ENCODE measurements at places on chromosomes 3 and 15.
A peak's percentile ranks its signal among the peaks of the same experiment; 100 is the strongest.

GRCh38 chr3:141129541-141130011 lies 78.4 kb downstream of the SPSB4 start:
- H3K27me3 ChIP-seq, result peaks cover 2% of the 10 kb centered on the region
- H3K27ac ChIP-seq, result no peak overlapping the region
- no peaks in the 10 kb centered on the region for H3K4me1 ChIP-seq
- no peak for DNase-seq

GRCh38 chr3:141129049-141129448 lies 77.9 kb downstream of the SPSB4 start:
- no peaks in the 10 kb centered on the region for H3K36me3 ChIP-seq
- H3K4me1 ChIP-seq, result no peaks in the 10 kb centered on the region
- no peak for DNase-seq
- H3K27me3 ChIP-seq, result peaks cover 8% of the 10 kb centered on the region

DNA sequence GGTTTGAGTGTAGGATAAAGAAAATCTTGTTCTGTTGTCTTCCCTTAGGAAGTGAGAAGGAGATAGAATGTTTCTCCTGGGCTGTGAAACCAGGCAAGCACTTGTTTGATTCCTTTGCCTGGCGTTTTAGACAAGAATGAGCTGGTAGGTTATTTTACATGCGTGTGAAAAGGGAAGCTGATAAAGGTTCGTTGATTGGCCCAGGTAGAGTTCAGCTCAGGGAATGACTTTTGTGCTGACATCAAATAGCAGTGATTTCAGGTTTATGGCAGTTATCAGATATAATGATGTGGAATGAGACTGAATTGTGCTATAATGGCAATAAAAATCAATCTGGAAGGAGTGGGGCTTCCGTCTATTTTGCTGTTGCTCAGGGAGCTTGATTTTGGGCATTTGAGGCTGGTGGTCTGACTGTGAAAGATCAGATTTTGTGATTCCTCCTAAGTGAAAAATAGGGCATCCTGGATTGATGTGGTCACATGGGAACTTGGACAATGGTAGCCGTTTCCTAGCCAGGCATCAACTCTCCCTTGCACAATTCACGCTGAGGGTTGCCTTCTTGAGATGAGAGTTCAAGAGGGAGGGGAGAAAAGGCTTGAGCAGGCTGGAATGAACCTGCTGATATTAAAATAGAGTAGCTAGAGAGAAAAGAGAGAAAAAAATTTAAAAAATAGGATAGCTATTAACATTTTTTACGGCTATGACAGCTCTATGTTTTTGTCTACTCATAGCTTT lies 388.9 kb downstream of the EDEM1 start:
- peaks cover 4% of the 10 kb centered on the region for H3K27me3 ChIP-seq
- no peaks in the 10 kb centered on the region for H3K4me1 ChIP-seq
- no peaks in the 10 kb centered on the region for H3K36me3 ChIP-seq
- DNase-seq, result no peak
- H3K27ac ChIP-seq, result no peak overlapping the region

DNA sequence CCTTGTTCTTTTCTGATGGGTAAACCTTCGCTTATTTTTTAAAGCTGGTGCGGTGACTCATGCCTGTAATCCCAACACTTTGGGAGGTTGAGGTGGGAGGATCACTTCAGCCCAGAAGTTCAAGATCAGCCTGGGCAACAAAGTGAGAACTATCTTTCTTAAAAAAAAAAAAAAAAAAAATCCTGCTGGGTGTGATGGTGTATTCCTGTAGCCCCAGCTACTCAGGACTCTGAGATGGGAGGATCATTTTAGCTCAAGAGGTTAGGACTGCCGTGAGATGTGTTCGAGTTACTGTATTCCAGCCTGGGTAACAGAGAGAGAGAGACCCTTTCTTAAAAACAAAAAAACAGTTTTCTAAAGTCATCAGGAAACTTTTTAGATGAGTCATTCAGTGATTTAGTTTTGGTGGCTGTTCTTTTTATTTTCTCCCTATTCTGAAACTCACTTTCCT lies 37.7 kb downstream of the SLMAP start:
- peaks cover 13% of the 10 kb centered on the region for H3K4me1 ChIP-seq
- DNase-seq, result no peak
- no peak overlapping the region for H3K4me3 ChIP-seq
- H3K36me3 ChIP-seq, result no peaks in the 10 kb centered on the region

GRCh38 chr3:140472306-140473020 lies 205.4 kb upstream of the TRIM42 start:
- H3K4me1 ChIP-seq, result no peaks in the 10 kb centered on the region
- DNase-seq, result no peak
- no peak overlapping the region for H3K27ac ChIP-seq
- H3K27me3 ChIP-seq, result no peaks in the 10 kb centered on the region
- no peaks in the 10 kb centered on the region for H3K36me3 ChIP-seq

- DNase-seq, result no peak
- H3K27ac ChIP-seq, result peak overlapping the region; percentile 92
- peak overlapping the region; percentile 78 for H3K4me3 ChIP-seq
- H3K36me3 ChIP-seq, result peaks cover 17% of the 10 kb centered on the region
Observed at GRCh38 chr3:71441217-71441924, 142.2 kb downstream of the FOXP1 start.
